ENCODE measurements at places on chromosomes 16 and 17.

- no peak for DNase-seq
Measured at GRCh38 chr16:65244787-65245186, 122.9 kb upstream of the CDH11 start.

DNA sequence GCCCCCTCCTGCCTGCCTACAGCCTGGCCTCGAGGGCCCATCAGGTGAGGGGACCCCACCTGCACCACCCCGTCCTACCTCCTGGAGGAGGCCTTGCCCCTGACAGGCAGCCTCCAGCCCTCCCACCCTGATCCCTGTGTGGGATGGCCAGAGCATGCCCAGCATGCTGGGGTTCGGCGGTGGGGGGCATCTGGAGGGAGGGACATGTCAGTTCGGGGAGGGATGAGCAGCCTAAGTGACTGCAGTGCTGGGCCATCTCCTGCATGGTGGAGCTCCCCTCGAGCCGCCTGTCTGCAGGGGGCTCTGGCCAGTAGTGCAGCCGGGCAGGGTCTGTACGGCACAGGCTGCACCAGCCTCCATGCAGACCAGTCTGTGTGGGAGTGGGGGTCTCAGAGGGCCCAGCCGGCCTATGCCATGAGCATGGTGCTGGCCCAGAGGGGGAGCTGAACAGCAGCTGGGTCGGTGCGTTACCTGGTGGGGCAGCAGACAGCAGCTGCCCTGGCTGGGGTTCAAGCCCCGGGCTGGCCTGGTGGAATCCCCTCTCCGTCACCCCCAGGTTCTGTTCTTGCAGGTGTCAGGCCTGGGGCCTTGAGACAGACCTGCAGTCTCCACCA lies 4.0 kb upstream of the RNPS1 start:
- DNase-seq = no peak

DNA sequence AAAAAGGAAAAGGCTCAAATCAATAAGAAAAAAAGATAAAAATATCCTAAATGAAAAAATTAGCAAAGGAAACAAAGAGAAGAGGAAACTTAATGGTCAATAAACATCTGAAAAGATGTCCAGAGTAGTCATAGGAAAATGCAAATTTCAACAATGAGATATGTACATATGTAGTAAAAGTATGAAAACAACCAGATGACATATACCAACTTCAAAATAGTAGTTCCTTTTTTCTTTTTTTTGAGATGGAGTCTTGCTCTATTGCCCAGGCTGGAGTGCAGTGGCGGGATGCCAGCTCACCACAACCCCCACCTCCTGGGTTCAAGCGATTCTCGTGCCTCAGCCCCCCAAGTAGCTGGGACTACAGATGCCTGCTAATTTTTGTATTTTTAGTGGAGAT lies 21.7 kb upstream of the NFAT5 start:
- no peak for DNase-seq

DNA sequence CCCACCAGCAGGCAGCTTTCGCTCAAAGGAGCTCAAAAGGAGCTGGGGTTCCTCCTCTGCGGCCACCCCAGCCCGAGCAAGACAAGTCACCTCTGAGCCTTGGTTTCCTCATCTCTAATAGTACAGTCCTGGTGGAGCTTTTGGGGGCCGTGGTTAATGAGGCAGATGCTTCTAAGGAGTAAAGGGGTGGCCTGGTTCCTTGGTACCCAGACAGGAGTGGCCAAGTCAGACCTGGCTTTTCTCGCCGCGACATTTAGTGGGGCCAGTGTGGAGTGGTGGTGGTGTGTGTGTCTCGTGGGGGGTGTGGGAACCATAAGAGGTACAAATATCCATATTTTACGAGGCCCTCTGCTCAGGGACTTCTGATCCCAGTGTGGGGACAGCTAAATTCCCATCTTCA lies 6.7 kb downstream of the FOXF1 start:
- DNase-seq = no peak

DNA sequence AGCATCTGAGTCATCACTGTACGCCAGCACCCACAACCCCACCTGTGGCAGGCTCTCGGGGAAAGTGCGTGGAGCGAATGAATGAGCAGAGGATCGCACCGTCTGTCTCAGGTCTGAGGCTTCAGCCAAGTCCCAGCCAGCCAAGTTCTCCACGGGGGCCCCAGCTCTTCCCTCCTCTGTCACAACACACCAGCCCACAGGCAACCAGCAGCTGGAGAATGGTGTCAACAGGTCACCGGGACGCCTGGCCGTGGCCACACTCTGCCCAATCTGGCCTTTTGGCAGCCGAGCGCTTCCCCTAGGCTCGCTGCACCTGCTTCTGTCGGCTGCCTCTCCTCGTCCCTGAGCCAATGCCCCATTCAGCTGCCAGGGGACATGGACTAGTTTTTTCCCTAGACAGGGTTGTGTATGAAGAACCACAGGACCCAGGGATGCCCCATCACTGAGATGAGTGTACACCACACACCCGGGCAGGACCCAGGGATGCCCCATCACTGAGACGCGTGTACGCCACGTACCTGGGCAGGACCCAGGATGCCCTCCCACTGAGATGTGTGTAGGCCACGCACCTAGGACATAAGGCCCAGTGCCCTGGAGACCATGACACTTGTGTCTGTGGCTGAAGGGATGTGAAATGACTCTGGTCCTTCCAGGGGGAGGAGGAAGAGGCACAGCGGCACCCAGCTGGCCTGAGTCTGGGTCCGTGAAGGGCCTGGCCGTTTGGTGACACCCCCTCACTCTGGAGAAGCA lies 52.8 kb downstream of the ABR start:
- DNase-seq = no peak

DNA sequence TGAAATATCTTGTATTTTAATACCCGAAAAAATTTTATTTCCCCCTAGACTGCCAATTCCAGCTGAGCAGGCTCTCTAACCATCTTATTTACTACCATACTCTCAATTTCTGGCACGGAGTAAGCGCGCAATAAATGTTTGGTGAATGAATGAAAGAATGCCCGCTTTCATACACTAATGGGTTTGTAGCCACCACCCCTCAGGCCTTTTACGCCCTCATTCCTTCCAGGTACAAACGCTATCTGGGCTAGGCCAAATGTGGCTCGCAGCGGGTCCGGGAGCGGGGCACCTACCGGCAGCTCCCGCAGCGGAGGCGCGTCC lies 536 bp upstream of the PLD2 start:
- DNase-seq = no peak

DNA sequence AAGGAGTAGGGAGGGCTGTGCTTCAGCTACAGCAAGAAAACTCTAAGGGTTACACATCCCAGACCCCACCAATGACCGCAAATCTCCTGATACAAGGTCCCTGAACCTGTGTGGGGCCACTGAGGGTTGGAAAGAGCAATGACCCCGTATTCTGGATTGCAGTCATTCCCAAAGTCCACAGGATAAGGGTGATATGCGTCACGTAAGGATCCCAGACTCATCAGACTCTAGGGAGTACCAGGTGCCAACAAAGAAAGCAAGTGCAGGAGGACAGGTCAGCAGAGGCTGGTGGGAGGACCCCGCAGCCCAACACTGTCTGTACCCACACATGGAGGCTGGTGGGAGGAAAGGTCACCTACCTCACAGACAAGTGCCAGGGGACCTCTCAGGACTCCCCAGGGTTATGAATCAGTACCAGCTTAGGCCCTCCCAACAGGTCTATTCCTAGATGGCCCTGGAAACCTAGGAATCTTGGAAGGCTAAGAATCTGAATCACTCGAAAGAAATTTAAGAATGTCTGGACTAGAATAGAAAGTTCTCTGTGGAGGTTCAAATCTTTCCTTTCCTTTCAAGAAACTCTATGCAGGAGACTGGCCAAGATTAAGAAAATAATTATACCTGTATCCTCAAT lies 16.2 kb downstream of the PITPNA start:
- DNase-seq = no peak

DNA sequence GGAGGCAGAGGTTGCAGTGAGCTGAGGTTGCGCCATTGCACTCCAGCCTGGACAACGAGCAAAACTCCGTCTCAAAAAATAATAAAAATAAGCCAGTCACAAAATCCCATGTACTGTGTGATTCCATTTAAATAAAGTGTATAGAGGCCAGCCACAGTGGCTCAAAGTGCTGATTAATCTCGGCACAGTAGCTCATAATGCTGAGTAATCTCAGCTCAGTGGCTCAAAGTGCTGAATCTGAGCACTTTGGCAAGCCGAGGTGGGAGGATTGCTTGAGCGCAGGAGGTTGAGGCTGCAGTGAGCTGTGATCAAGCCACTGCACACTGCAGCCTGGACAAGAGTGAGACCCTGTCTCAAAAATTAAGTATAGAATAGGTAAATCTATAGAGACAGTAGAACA lies 4.9 kb downstream of the TMED6 start:
- DNase-seq = no peak

GRCh38 chr17:82655038-82655479 lies 6.8 kb upstream of the WDR45B start:
- DNase-seq = no peak

- DNase-seq = no peak
Measured at GRCh38 chr16:64773184-64773583, 348.7 kb downstream of the CDH11 start.

- no peak for DNase-seq
Measured at GRCh38 chr17:80621997-80622357, 77.3 kb downstream of the RPTOR start.
